ENCODE measurements at places on chromosomes 11 and 22. TPM values are rescaled to one million over a fixed set of nuclear protein-coding genes. Genes with fewer than 3 reads are reported as not detected.

PDHX gene
- 27.0 TPM for total RNA-seq

CD3D gene
- 451 TPM for total RNA-seq

GPR83 gene
- not detected for total RNA-seq

DNA sequence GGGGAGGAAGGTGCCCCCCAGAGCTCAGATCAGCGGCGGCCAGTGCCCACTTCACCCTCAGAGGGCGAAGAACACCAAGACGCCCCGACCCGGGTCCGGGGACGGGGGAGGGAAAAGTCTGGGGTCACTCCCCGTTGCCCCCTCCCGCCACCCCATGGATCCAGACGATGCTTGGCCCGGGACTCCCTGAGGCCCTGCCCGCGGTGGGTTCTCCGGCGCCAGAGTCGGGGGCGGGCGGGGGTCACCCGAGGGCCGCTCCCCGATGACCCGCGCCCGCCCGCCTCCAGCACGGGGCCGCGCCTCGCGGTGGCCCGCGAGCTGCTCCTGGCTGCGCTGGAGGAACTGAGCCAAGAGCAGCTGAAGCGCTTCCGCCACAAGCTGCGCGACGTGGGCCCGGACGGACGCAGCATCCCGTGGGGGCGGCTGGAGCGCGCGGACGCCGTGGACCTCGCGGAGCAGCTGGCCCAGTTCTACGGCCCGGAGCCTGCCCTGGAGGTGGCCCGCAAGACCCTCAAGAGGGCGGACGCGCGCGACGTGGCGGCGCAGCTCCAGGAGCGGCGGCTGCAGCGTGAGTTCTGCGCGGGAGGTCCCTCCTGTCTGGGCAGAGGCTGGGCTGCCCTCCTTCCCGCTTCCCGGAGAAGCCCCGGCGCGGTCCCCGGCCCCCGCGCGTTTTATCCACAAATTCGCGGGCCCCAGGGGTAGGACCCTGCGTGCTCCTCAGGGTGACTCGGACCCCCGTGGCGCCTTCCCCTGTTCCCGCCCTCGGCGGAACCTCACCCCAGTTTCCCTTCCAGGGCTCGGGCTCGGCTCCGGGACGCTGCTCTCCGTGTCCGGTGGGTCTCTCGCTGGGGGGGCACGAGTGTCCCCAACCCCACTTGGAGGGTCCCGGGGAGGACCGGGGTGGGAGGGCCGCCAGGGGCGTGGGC lies 1.1 kb downstream of the NLRP6 start:
- no peak for DNase-seq

SLCO2B1 gene
- 0.30 TPM for total RNA-seq

SUSD2 gene
- total RNA-seq: 1.6 TPM

TRIM51 gene
- not detected for total RNA-seq
